Stimulated activated CD4-positive, alpha-beta T cell treated with anti-CD3 and anti-CD28 coated beads, TNF-alpha, amount 100 ng/mL, for 24 hours (primary cell): ENCODE measurements at places on chromosomes 1 and 21.

- DNase-seq, result no peak
These were observed 136.5 kb upstream of the HNRNPU start for GRCh38 chr1:245000872-245001188.

DNA sequence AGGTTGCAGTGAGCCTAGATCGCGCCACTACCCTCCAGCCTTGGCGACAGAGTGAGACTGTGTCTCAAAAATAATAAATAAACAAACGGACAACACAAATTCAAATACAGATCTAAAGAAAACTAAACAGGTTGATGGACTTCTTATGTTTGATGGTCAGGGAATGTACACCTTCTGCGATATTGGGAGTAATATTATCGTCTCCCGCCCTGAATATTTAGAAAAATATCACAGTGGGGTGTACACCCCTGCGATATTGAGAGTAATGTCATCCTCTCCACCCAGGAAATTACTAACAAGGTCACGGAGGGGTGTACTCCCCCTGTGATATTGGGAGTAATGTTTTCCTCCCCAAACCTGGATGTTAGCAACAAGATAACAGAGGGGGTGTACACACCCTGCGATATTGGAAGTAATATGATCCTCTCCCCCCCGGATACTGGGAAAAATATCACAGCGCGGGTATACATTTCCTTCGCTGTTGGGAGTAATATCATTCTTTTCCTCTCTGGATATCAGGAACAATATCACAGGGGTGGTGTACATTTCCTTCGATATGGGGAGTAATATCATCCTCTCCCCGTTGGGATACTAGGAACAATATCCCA, 1.4 kb upstream of the CFAP298 start:
- no peak for DNase-seq

DNA sequence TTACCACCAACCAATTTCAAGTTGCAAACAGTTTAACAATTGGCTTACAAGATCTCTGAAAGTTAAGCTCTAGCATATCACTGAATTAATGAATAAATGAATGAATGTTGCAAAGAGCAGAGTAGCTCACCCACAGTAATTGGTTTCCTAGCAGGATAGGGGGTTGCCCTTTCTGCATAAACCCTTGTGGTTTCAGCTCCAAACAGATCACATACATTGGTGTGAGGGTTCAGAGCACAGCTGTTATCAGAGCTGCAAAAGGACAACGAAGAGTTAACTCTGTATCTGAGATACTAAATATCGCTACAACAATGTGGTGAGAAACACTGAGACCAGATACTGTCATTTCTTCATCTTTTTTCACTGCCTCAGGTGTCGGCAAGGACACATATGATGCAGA, 46.6 kb downstream of the NTNG1 start:
- no peak for DNase-seq

DNA sequence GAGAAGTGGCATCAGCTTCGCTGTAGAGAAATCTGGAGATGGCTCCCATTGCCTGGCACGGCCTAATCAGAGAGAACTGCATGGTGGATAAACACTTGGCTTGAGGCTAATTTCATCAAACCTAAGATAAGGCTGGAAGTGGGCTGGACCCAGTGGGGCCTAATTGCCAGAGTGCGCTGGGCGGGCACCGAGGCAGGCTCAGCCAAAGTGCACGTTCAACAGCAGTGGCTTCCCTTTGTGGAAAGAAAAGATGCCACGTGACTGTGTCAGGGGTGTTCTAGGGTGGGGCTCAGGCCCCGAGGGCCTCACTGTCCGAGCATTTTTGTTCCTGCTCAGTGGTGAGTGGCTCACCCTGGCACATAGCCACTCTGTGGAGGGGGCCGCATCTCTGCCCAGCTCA, 5.8 kb downstream of the PLCH2 start:
- DNase-seq, result no peak

- no peak for DNase-seq
These were observed 14.6 kb downstream of the GTF2B start for GRCh38 chr1:88876573-88877365.
